ENCODE measurements at places on chromosomes 5 and 9.

GRCh38 chr5:91521785-91522184 lies 138.7 kb upstream of the ARRDC3 start:
- DNase-seq, result no peak

DNA sequence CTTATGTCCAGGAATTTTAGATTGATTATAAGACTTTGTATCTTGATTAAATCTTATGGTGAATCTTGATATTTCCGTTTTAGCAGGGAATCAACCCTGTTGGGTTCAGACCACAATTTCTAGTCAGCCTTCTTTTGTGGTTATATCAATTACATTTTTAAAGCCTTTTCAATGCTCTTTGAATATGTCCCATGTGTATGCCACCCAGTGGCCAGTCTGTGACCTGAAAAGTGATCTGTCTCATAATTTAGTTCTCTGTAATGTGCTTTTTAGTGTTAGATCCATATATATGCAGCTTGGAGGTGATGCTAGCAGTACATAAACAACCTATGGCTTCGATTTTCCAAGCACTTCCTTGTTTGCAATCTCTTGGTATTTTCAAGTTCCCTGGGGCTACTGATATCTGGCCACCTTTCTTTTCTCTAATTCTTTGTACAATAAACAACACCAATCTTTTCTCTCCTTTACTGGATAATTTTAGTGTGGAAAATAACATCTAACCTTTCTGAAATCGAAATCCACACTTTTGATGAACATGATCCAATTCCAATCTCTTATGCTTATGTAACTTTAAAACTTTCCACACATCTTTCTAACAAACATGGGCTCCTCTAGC lies 28.8 kb downstream of the PDE8B start:
- DNase-seq, result no peak

DNA sequence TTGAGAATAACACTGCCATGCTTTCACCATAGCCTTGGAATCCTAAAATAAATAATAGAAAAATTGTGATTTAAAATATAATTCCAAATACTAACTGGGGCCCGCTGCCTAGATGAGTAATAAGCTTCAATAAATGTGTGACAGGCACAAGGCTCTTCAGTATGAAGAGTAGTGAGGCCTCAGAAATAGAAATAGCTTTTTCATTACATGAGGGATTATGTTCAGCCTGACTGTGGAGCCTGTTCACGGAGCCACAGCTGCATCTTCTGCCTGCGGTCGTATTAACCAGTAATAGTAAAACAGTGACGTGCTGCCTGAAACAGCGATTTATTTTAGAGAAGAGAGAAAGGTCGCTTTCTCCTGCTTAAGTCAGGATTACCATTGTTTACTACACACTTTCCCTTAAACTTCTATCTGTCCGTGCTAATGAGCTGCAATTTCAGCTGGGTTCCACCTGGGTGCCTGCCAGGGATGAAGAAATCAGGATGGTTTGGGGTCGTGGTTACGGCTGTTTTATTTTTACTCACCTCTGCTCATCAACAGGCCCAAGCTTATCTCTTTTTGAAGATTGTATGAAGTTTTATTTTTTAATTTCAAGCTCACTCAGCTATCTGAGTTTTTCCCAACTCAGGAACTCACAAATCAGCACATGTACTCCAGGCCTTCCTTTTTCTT lies 284.9 kb upstream of the WWC1 start:
- no peak for DNase-seq

DNA sequence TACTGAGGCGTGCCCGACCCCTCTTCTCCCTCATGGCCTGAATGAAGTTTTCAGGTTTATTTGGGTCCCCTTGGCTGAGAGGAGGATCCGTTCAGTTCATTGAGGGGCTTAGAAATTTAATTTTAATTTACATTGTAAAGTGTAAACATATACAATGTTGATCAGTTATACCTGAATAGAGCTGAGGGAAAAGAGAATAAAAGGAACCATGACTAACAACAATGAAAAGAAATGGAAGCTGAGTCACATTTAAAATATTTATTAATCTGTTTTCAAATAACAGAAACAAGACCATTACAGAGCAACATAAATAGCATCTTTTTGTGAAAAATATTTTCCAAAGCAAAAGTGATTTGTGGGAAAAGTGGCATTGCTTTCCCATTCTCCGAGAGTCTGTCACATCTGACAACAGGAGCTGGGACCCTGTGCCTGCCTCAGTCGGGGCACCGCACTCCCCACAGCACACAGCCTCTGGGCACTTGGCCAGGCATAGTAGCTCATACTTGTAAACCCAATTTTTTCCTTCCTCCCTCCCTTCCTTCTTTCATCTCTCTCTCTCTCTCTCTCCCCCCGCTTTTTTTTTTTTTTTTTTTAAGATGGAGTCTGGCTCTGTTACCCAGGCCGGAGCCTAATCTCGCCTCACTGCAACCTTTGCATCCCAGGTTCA lies 28.7 kb downstream of the PROP1 start:
- DNase-seq, result no peak

DNA sequence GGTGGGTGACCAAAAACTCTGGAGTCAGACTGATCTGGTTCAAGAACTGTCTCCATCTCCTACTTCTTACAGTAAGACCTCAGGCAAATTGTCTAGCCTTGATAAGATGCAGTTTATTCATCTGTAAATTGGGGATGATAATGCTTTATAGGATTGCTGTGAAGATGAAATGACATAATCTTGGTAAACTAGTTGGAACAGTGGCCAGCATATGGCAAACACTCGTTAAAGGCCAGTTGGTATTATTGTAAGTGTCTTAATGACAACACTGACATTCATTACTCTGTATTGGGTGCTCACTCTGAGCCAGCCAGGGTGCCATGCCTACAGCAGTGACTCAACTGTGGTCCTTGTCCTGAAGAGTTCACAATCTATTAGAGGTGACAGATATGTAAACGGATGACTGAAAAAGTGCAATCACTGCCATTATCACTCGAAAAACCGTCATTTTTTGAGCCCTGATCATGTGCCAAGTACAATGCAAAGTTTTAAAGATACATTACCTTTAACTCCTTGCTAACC lies 84.9 kb upstream of the HSPA9 start:
- DNase-seq, result no peak

DNA sequence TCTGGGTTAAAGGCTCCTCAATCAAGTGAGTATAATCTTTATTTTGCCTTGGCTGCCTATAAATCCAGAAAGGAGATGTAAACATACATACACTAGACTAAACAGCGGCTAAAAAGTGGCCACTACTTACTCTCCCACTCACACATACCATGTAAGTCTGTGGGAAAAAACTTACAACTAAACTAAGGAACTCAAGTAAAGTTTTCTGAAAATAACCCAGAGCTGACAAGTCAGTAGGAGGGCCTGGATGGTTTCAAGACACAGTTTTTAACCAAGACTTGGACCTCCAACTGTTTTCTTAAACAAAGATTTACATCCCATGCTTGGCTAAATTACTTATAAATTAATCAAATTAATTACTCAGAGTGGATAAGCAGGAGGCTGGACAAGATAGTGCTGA lies 64.5 kb downstream of the CEP120 start:
- no peak for DNase-seq

- DNase-seq, result no peak
These were observed 1027.7 kb downstream of the NR2F1-AS1 start for GRCh38 chr5:92553326-92553725.

DNA sequence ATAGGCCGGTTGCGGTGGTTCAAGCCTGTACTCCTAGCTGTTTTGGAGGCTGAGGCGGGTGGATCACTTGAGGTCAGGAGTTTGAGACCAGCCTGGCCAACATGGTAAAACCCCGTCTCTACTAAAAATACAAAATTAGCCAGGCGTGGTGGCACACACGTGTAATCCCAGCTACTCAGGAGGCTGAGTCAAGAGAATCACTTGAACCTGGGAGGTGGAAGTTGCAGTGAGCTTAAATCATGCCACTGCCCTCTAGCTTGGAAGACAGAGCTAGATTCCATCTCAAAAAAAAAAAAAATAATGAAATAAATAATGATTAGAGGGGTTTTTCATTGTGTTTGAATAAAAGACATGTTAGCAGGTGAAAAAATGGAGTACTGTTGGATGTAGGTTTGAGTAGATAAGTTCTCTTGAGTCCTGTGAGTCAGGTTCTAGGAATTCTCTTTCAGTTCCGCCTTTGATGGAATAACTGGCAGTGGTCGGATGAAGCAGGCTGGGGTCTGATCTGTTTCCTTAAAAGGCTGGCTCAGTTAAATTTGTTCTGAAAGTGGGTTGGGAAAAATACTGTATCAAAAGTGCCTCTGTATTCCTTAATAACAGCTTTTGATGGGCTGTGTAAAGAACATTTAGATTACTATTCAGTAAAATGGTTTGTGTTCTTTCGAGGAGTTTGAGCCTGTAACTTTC lies 73.2 kb downstream of the AOPEP start:
- DNase-seq, result no peak

- DNase-seq, result no peak
These were observed 93.1 kb downstream of the PDE4D start for GRCh38 chr5:59800347-59800893.

GRCh38 chr5:133931546-133931945 lies 36.9 kb downstream of the C5orf15 start:
- DNase-seq, result no peak

- DNase-seq, result no peak
These were observed 85.4 kb upstream of the EQTN start for GRCh38 chr9:27382308-27382707.

DNA sequence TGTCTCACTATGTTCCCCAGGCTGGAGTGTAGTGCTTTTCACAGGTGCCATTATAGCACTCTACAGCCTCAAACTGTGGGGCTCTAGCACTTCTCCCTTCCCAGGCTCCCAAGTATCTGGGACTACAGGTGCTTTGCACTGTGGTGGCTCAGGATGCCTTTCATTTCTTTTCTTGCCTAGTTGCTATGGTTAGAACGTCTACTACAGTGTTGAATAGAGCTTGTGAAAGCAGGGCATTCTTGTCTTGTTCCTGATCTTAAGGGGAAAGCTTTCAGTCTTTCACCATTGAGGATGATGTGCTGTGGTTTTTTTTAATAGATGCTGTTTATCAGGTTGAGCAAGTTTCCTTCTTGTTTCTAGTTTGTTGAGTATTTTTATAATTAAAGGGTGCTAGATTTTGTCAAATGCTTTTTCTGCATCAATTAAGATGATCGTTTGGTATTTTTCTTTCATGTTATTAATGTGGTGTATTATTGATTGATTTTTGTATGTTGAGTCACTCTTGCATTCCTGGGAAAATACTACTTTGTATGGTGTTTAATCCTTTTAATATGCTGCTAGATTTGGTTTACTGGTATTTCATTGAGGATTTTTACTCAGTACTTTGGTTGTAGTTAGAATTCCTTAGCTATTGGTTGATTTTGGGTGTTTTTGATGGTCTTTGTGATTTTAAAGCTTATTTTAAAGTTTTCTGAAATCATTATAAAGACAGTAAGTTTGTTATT lies 35.6 kb downstream of the GPBP1 start:
- DNase-seq, result no peak

- no peak for DNase-seq
These were observed 72.2 kb downstream of the PIP5K1B start for GRCh38 chr9:68777070-68777763.

Data from stimulated activated CD8-positive, alpha-beta memory T cell treated with anti-CD3 and anti-CD28 coated beads, Interleukin-7, amount 100 ng/mL, for 4 hours (primary cell).